ENCODE measurements at places on chromosomes 6 and 20.

DNA sequence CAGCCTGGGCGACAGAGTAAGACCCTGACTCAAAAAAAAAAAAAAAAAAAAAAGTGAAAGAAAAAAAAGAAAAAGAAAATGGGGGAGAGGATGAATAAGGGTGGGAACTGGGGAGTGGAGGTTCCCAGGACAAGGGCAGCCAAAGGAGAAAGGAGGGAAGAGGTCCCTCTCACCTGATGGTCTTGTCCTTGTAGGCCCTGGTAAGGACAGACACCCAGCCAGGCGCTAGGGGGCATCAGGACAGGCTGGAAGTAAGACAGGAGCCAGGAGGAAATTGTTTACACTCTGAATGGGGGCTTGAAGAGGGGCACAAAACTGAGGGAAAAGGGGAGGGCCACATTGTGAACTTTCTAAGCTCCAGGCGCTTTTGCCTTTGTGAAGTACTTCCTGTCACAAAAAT, 2.3 kb upstream of the ALDH5A1 start:
- DNase-seq: no peak

GRCh38 chr6:47152666-47153403, 110.7 kb upstream of the ADGRF1 start:
- DNase-seq: no peak

DNA sequence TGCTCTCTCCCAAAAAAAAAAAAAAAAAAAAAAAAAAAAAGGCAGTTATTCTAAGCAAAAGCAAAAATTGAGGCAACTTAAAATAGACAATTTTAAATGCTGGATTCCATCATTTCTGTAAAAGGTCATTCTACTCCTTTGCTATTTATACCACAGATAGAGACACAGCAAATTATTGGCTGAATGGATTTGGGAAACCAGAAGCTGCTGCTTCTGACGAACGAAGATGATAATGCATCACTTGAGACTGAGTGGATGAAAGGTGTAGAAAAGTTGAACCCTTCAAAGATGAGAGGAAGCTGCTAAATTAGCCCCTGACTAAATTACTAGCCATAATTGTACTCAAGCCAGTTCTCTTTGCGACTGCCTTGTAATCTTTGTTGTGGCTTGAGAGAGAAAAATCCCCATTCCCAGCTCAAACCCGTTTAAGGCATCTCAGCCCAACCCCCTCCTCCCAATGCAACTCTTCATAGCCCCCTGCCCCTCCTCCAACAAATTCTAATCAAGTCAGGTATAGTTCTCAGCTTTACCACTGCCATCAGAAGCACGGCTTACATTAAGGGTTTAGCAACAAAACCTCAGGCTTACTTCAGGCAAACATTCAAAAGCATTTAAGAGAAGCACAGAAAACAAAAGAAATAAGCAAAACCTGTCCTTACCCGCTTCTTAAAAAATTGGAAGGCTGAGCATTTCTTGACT, 1.0 kb downstream of the SGK1 start:
- no peak for DNase-seq

- no peak for DNase-seq
Measured at GRCh38 chr6:40164345-40164755, 230.1 kb upstream of the MOCS1 start.

DNA sequence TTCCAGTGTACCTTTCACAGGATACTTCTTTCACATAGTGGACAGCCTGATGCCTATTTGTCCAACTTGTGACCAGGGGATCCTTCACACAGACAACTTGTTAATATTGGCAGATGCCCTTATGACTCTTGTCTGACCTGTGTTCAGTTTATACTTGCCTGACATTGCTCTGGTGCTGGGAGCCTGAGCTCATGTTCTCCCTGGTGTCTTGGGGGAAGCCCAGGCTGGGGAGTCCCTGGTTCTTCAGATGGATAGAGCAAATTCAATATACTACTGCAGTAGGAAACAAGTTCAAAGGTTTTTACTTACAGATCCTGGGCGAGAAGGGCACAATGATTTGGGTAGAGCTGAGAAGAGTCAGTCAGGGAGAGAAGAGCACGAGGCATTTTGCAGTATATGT, 76.1 kb downstream of the NKAIN2 start:
- no peak for DNase-seq

DNA sequence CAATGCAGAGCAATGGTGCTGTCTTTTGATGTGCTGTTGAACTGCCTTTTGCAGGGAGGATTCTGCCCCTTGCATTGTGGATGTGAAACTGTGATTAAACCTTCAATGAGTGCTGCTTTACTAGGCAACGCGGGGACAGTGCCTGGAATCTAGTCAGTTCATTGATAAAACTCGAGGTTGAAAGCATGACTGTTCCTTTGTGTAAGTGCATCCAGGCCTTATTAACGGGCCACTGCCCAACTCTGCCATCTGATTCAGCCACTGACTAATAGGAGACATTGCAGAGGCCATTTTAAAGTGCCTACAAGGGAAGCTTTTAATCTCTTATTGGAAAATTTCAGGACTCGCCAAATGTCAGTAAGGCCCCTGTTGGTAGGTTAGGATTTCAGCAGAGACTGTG, 49.3 kb downstream of the SLC35F1 start:
- DNase-seq: no peak

GRCh38 chr6:48641544-48641943, 530.5 kb upstream of the PTCHD4 start:
- DNase-seq: no peak

GRCh38 chr6:106253172-106253571, 72.4 kb downstream of the ATG5 start:
- no peak for DNase-seq

GRCh38 chr6:99285881-99286280, 63.6 kb downstream of the FAXC start:
- DNase-seq: no peak
